ENCODE measurements at places on chromosomes 4 and X. TPM values are rescaled to one million over a fixed set of nuclear protein-coding genes. Genes with fewer than 3 reads are reported as not detected.

- no peak for DNase-seq
Measured at GRCh38 chr4:163107754-163108153, 58.9 kb downstream of the NAF1 start.

GRCh38 chr4:34732176-34732950 is 1512.0 kb downstream of the ARAP2 start:
- no peak for DNase-seq

The CXCL13 gene
- not detected for total RNA-seq

DNA sequence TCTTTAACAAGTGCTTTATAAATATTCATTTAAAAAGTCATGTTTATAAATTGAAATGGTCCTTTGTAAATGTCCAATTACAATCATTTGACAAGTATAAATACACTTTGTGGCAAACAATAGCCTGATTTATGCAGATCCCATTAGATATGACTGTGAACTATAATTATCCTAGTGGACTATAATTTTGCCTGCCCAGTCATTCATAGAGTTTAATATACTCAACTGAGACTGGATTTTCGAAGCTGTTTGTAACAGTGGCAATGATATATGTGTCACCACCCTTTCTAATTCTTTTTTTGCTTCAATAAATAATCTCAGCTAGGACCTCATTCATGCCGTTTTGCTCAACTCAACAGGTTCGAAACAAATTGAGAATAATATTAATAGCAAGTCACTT is 732.0 kb downstream of the PCDH18 start:
- no peak for DNase-seq

DNA sequence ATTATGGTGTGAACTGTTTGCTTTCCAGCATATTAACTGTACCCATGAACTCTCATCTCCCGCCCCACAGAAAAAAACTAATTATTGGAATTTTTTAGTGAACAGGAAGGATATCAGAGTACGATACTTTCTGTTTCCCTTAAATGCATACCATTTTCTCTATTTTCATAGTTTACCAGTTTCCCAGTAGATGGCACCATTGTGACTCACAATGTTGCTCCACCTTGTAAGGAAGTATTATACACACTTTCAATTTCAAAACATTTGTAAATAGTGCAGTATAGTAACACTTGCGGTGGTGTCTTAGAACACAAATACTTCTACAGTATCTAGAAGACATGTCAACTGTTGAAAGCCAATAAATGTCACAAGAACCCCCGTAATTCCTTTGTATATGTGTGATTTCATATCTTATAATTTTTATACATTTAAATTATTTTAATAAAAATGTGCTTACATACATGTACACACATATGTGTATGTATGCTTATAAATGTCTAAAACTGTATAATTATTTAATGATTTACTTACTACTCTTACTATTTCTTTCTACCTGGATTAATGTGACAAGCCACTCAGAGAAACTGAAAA is 167.3 kb downstream of the SLIT2 start:
- peak; percentile 40 for DNase-seq

The SMC1A gene
- total RNA-seq, result 127 TPM

The F8A2 gene
- total RNA-seq, result not detected

DNA sequence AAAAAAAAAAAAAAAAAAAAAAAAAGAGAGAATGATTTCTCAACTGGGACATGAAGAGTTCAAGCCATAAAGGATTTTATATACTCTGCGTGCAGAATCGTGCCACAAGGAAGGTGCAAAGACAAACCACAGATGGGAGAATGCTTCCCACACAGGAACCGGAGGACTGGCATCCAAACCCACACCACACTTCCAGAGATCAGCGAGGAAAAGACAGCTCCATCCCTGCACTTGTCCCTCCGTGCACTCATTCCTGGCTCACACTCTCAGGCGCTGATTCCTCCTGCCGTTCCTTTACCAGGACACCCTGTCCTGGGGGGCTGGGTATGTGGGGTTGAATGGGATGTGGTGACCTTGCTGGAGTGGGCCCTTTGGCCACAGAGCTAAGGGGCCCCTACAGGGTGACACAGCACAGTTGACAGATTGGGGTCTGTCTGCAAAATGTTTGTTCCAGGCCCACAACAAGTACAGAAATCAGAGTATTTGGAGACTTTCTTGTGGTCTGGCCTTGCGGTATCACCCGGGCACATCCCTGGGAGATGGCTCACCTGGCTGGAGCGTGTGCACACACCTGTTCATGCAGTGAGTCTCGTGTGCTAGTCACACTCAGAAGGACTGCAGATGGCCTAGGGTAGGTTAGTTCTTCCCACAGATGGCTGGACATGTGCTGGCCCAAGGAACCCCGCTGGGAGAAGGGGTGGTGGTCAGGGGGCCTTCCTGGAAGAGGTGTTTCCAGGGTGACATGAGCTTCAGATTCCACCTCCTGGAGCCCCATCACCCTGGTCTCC is 55.4 kb upstream of the GPR78 start:
- no peak for DNase-seq

The CBR4 gene
- 32.2 TPM for total RNA-seq

The VSIG4 gene
- 0.36 TPM for total RNA-seq

- no peak for DNase-seq
Measured at GRCh38 chr4:88582493-88582892, 9.8 kb upstream of the HERC3 start.

- DNase-seq, result no peak
Measured at GRCh38 chr4:38233727-38234480, 273.7 kb downstream of the PTTG2 start.

DNA sequence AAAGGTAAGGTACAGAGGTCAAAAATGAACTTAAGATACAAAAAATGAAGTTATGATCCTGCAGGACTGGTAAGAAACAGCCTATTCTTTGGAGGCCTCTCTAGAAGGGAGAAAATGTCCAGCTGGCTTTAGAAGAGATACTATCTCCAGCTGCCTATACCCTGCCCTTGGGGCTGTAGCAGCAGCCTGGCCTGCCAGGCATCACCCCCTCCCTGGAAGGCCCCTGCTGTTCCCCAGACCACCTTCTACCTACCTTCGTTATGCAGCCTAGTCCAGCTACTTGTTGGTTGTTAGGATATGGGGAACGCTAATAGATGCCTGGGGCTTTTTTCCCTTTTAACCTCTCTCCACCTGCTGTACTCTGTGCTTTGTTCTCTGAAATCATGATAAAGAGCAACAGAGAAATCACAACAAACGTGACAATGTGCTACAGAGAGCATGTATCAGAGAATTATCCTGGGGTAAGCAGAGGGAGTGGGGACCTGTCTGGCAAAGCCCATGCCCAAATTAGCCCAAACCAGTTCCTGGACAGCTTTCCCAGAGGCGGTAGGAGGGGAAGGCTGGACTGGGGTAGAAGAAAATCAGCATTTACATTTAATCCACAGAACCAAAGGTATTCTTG is 34.5 kb downstream of the FRMD7 start:
- DNase-seq, result no peak

GRCh38 chr4:107129076-107129475 is 93.0 kb upstream of the DKK2 start:
- DNase-seq, result no peak

All from GM12878 (cell line).